Memory B cell (primary cell): ENCODE measurements at places on chromosomes 11 and 22.

GRCh38 chr22:48580481-48580970 lies 1247.1 kb downstream of the BRD1 start:
- no peak for DNase-seq

GRCh38 chr22:47995264-47995627 lies 1232.8 kb downstream of the TBC1D22A start:
- no peak for DNase-seq

DNA sequence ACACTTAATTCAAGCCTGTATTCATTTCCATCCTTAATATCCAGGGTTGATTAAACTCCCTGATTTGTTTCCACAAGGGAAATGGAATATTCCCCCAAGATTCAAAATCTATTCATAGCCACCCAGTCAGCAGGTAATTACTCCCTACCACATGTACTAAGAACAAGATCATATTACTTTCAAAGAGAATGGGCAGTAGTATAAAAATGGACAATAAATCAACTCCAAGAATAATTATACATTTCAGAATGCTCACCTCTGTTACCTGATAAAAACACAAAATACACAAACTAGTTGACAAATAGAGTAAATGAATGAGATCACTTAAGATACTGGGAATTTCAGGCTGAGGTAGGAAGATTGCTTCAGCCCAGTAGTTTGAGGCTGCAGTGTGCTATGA lies 8.5 kb upstream of the FEZ1 start:
- no peak for DNase-seq

GRCh38 chr11:30573951-30574350 lies 12.2 kb downstream of the MPPED2 start:
- no peak for DNase-seq

GRCh38 chr11:41613326-41613725 lies 153.9 kb upstream of the LRRC4C start:
- DNase-seq = no peak

- no peak for DNase-seq
These were observed 10.9 kb upstream of the DKK3 start for GRCh38 chr11:12019337-12019736.

DNA sequence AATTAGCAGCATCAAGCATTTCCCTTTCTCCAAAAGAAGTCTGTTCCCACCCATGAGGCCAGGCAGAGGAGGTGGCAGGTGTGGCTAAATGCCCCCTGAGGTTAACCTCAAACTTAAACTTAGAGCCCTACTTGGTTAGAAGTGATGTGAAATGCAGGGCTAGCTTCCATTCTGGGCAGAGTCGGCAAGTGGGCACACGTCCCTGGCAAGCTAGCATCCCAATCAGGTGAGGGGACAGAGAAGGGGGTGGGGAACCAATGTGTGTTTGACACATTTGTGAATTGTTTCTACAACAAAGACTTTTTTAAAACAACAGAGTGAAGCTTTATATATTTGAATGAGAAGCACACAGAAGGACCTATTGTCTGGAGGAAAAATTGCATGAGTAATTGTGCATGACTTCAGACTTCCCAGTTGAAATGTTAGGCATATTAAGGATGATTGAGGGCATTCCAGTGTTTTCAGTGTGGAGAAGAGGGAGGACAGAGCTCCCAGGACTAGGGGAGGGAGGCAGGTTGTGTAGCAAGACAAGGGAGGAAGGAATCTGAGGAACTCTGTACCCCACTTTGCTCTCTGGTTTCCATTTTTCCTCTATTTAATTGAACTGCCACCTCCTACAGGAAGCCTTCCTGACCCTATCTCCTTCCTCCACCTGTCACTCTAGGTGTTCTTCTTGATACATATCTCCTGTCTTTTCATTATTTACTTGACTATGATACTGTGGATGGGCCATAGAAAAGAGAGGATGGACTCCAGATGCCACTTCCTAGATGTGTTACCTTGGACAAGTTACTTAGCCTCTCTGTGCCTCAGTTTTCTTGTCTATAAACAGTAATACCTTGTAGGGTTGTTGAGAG lies 83.3 kb upstream of the PICALM start:
- no peak for DNase-seq

DNA sequence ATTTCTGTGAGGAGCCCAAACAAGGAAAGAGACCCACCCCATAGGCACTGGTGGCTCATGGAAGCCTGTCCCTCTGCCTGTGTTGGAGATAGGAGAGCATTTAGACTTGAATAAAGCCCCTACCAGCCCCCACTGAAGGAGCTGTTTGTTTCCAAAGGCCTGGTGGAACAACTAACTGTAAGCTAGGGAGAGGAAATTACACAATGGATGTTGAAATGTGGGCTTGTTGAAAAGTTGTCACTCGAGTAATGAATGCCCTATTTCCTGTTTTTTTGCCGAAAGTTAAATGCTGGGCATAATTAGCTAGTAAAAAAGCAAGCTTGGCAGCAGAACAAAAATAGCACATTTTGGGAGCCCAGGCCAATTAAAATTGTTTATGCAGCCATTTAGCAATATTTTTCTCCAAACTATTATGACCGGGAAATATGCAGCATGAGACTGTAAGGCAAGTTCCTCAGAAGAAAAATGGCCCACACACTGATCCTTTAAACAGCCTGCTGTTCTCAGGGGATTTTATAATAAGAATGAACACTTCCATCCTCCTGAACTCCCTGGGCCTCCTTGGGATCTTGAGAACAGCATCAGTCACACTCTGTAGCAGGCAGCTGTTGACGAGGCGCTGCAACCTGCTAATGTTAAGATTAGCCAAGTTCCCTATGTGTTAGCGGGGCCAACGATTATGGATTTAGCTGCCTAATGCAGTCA lies 38.6 kb upstream of the LMO2 start:
- DNase-seq = no peak

DNA sequence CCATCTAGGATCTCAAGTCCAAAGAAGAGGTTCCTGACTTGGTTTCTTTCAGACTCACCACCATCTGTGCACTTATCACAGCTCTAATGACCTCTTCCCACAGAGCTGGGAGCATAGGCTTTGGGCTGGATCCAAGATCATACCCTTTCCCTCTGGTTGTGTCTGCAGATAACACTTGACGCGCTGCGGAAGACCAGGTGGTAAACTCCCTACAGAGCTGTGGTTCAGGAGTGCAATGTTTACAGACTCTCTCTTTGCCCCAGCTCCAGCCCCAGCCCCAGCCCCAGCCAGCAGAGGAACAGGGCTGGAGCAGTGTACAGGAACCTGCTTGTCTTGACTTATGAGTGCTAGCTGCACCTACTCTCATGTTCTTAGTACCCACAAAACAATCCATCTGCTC lies 274.4 kb upstream of the SYN3 start:
- no peak for DNase-seq

GRCh38 chr11:2745511-2745910 lies 45.7 kb upstream of the KCNQ1OT1 start:
- no peak for DNase-seq

GRCh38 chr11:110219006-110219785 lies 77.2 kb downstream of the RDX start:
- DNase-seq = no peak

DNA sequence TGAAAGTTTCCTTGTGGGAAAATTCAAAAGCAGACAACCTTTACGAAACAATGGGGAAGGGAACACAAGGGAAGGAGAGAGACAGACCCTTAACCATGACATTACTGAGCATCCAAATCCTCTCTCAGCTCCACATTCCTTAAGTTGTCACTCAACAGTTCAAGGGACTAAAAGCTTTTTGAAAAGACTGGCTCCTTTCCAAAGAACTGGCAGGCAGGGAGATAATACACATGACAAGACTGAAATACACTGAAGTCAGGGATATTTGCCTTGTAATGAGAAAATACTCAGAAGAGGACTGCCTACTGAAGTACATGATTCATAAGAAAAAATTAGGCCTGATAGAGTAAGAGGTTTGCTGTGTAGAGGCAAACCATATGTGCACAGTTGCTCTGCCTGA lies 69.1 kb downstream of the SMCO4 start:
- DNase-seq = no peak

DNA sequence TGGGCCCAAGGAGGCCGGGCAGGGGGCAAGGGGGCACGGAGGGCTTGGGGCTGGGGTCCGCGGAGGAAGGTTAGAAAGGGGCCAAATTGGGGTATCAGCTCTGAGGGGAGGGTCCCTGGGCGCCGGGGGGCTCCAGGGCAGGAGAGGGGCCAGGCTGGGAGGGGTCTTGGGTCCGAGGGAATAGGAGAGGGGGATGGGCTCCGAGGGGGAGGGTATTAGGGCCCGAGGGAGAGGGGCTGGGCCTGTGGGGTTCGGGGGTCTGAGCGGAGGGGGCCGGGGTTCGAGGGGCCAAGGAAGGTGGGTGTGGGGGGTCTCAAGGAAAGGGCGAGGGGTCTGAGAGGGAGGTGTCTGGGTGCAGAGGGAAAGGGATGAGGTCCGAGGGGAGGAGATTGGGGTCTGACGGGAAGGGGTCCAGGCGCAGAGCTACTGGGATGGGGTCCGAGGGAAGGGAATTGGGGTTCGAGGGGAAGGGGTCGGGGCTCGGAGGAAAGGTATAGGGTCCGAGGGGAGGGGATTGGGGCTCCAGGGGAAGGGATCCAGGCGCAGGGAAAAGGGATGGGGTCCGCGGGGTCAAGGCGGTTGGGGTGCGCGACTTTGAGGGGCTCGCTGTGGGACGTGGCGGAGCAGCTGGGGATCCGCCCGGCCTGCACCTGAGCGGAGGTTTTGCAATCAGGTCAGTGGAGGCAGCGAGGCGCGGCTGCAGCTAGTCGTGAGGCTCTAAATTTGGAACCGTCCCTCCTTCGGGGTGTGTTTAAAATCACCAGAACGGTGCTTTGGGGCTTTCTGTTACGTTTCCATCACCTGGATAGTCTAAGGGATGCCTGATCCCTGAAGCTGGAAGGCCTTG lies 728 bp downstream of the CTTN start:
- DNase-seq = no peak

GRCh38 chr11:39149214-39149613 lies 2310.2 kb downstream of the LRRC4C start:
- no peak for DNase-seq

- no peak for DNase-seq
These were observed 9.6 kb downstream of the MGAT3 start for GRCh38 chr22:39466228-39467006.

- no peak for DNase-seq
These were observed 28.5 kb downstream of the LRRC74B start for GRCh38 chr22:21074102-21074715.

- no peak for DNase-seq
These were observed 35.7 kb downstream of the LRRC32 start for GRCh38 chr11:76634886-76635285.

- DNase-seq = no peak
These were observed 8.9 kb downstream of the SIDT2 start for GRCh38 chr11:117187428-117187798.

DNA sequence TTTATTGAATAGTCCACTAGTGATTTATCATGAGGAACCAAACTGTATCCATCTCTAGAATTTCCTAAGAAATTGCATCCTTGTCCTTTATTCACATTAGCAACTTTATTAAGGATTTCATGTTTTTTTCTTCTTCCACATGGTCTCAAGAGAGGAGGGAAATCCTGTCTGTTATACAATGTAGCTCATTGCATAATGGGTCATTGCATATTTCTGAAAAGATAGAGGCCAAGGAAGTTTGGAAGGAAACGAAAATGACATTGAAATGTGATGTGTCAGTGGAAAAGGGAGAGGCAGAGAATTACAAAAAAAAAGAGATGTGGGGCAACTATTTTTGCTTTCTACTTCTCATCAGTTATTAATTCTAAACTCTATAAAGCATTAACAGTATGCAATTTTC lies 353.1 kb downstream of the METTL15 start:
- no peak for DNase-seq

- no peak for DNase-seq
These were observed 167.8 kb upstream of the NCAM1 start for GRCh38 chr11:112793416-112793815.

DNA sequence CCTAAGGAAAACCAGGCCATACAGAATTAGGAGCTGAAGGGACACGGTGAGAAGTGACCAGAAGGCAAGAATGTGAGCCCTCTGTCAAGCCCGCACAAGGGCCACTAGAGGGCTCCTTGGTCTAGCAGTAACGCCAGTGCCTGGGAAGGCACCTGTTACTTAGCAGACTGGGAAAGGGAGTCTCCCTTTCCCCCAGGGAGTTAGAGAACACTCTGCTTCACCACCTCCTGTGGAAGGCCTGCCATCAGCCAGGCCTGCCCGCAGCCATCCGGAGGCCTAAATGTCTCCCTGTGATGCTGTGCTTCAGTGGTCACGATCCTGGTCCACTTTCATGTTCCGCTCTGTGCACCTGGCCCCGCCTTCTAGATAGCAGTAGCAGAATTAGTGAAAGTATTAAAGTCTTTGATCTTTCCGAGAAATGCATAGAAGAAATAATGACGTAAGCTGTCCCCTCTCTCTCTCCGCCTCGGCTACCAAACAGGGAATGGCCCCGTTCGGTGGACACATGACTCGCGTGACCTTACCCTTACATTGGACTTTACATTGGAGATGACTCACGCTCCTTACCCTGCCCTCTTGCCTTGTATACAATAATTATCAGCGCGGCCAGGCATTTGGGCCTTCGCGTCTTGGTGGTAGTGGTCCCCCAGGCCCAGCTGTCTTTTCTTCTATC lies 10.7 kb upstream of the GSTP1 start:
- DNase-seq = no peak

DNA sequence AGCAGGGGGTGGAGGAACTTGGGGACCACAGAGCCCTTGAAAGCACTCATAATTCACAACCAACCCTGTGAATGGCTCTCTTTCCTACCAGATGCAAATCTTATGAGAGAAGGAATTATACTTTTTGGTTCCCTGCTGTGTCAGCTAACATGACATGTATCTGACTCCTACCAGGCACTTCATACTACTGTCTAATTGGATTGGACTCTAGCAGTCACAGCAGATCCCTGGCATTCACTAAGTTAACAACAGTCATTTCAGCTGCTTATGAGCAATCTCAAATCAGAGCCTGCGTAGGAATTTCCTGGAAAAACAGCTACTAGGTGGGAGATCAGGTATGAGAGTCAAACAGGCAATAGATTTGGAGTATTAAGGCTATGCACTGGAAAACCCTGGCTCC lies 11.1 kb upstream of the ENDOD1 start:
- no peak for DNase-seq

DNA sequence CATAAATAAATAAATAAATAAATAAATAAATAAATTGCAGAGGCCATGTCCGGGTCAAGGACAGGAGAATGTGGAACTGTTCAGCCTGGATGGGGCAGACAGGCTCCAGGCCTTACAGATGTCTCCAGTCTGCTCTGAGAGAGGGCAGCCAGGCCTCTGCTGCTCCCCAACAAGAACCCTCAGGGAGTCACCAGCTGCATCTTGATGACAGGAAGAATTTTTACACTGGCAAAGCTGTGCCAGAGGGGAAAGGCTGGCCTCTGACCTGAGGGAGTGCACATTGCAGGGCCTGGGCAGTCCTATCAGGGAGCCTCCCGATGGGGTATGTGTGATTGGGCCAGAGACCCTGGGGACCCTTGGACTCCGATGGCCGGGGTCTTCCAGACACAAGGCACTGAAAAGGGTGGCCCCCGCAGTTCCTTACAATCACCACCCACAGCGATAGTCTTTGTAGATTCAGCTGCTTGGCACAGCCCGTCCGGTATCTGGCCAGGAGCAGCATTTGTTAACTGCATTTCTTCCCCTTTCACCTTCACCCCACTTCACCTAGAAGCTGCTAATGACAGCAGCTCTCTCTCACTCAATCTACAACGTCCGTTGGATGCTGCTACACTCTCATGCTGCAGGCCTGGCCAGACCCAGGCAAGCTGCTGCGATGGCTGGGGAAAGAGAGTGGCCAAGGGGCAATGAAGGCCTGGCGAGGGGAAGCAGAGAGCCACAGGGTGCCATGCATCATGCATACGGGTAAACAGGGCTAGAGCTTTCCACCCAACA lies 8.1 kb downstream of the MOGAT2 start:
- DNase-seq = no peak

- DNase-seq = no peak
These were observed 157.1 kb downstream of the CADM1 start for GRCh38 chr11:115347106-115347505.
